ENCODE measurements at places on chromosomes 2 and 18.

- DNase-seq = no peak
These were observed 3.7 kb upstream of the AQP12A start for GRCh38 chr2:240687741-240688552.

DNA sequence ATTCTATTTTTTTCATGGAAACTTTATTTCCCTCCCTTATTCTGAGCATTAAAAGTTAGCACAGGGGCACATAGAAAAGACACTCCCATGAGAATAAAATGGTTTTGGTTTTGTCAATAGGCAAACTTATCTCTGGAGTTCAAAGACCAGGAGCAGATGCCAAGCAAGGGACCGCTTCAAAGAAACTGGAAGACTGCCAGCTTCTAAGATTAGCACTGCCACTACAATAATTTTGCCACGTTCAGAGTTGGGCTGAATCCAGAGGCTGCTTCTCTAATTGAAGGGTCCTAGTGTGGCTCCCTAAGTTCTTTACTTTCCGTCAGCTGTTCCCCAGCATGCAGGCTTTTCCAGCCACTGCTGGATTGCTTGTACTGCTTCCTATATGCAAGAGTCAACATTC is 681.0 kb upstream of the GCFC2 start:
- no peak for DNase-seq

GRCh38 chr2:86315084-86315483 is 22.3 kb downstream of the REEP1 start:
- DNase-seq = no peak

GRCh38 chr2:14804902-14805301 is 172.4 kb downstream of the LRATD1 start:
- no peak for DNase-seq

DNA sequence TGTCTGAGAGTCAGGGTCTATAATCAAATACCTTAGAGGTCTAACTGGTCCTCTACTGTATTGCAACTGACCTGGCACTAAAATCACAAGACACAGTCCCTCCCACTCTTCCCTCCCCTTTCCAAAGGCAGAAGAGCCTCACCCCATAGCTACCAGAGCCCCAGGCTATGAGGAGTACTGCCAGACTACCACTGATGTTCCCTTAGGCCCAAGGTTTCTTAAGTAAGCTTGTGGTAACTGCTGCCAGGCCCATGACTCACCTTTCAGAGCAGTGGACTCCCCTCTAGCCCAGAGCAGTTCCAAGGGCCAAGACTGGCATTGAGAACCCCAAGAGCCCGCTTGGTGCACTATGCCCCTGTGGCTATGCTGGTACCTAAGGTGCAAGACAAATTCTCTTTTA is 1193.4 kb downstream of the DSC3 start:
- no peak for DNase-seq
